ENCODE measurements at places on chromosomes 11 and 22.

DNA sequence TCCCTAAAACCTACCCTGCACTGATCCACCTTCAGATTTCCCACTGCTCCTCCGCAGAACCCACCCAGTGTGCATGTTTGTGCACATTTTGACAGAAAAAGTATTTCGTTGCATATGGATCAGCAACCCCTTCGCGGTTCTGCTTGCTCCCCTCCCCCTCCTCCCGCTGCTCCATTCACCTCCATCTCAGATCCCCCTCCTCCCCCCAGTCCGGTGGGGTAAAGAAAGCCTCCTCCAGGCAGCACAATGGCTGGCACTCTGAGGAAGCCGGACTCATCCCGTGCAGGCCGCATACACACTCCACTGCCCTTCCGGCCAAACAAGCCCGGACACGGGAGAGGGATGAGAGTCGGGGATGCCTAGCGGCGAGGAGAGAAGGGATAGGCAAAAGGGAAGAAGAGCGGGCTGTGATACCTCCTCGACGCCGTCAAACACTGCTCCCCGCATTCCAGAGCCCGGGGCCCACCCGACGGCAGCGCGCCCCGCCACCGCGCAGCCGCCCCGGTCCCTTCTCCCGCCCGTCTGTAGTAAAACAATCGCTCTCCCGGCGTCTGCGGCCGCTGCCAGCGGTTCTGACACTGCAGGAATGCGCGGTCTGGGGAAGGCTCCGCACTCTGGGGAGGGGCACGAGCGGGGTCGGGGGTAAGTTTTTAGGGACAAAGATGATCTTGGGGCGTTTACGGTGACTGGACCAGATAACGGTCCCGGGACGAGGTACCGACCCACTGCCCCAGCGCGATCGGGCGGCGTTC, 915 bp downstream of the FEZ1 start:
- no peak for DNase-seq

DNA sequence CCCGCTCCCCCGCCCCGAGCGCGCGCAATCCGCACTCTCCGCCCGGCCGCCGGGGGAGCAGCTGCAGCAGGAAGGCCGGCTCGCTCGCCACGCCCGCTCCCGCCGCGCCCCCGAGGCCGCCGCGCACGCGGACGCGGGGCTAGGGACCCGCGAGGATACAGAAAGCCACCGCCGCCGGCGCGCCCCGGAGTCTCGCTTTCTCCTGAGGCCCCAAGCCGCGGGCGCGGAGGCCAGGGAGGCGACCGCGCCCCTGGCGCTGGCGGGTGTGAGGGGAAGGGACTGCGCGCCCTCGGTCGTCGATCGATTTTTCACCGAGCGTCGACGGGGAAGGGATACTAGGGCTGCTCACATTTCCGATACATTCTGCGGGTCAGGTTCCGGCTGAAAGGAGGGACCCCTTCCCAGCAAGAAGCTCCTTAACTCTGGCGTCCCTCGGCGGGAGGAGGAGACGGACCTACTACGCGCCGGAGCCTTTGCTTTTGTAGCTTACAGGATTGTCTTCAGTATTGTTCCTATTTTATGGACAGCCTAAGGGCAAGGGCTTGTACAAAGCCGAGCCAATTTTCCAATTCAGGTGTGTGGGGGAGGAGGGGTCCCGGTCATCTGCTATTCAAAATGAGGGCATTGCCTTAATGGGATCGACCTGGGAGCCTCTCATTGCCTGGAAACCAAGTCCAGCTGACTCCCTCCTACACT, 416 bp upstream of the GAB2 start:
- peak; percentile 70 for DNase-seq

DNA sequence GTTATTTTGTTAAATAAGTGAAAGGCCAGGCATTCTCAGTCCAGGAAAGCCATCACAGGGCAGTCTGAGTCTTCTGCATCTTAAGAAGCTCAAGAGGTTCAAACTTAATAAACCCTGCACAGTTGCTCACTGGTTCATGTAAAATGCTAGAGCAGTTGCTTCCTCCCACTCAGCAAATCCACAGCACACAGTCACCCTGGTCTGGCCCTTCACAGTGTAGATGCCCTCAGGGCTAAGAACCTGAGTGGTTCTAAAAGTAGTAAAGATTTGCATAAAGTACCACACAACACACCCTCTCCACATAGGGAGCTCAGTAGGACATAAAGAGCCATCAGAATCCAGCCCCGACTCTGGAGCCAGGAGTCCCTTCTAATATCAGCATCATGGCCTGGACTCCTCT, 58.7 kb downstream of the ZNF280B start:
- no peak for DNase-seq

GRCh38 chr22:40654522-40655167, 18.1 kb upstream of the MRTFA start:
- no peak for DNase-seq
